ENCODE measurements at places on chromosomes 7 and 10.

DNA sequence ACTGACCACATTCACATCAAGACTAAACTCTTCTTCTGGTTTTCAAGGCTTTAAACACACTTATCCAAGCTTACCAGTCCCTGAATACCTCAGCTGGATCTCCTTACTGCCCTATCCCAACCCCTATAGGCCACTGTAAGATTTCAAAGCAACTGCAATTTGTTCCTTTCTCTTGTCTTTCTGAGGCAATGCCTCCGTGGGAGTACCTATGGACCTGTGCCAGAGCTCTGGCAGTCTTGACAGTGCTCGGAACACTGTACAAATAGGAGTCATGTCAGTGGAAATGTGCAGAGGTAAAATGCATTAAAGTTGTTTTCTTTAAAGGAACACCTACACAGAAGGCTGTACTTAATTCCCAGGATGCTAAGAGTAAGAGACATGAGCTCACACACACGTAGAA lies 124.7 kb downstream of the CNOT4 start:
- no peak for DNase-seq

DNA sequence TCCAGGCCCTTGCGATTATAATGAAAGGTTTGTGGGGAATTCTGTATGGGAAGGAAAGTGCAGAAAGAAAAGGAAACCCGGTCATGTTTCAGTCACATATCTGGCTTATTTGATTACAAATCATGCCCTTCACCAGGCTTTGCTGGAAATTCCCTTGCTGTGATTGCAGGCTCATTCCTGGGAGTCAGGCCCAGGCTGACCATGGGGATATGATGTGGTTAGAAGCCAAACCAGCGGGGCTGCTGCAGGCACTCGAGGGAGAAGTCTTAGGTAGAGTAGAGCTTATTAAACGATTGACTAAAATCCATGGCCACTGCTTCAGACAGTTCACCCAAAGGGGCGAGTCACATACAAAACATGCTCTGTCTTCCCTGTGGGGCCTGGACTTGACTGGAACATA lies 16.2 kb downstream of the PKD1L1 start:
- no peak for DNase-seq

DNA sequence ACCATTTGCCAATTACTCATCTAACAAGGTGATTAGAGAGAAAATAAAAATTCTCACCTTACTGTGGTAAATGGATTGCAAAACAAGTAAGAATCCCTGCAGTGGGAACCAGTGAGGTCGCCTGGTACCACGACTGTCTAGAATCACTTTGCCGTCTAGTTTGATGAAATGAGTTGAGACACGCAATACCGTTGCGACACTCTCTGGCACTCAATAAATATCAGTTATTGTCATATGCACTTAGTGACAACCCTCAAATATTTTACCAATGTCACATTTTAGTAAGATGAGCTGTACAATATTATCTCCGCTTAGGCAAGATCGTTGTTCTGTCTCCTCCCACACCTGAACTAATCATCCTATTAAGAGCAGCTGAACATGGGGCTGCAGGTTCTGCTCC lies 114.4 kb upstream of the ADARB2 start:
- DNase-seq: no peak

GRCh38 chr7:64889686-64890162 lies 13.3 kb upstream of the ZNF273 start:
- no peak for DNase-seq

DNA sequence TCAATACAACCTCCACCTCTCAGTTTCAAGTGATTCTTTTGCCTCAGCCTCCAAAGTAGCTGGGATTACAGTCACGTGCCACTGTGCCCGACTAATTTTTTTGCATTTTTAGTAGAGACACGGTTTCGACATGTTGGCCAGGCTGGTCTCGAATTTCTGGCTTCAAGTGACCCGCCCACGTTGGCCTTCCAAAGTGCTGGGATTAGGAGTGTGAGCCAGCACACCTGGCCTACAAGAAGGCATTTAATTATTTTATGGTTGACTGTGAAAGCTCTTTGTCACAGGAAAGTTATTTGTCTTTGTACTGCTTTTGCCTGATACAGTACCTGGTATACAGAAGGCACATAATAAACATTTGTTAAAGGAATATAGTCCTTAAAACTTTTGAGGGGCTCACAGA lies 12.9 kb downstream of the MYOZ1 start:
- no peak for DNase-seq

DNA sequence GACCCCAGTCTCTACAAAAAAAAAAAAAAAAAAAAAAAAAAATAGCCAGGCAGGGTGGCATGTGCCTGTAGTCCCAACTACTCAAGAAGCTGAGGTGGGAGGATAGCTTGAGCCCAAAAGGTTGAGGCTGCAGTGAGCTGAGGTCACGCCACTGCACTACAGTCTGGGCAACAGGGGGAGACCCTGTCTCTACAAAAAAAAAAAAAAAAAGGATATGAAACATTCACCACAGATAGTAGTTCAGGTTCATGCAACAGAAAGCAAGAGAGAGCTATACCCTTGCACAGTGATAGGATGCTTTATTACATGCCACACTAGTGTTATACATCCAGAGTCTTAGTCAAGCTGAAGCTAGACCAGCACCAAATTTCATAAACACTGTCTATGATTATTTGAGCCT lies 148.4 kb upstream of the KAT6B start:
- no peak for DNase-seq

GRCh38 chr7:51034521-51035264 lies 252.0 kb upstream of the GRB10 start:
- no peak for DNase-seq

GRCh38 chr10:73768881-73769280 lies 13.0 kb upstream of the CHCHD1 start:
- DNase-seq: no peak

DNA sequence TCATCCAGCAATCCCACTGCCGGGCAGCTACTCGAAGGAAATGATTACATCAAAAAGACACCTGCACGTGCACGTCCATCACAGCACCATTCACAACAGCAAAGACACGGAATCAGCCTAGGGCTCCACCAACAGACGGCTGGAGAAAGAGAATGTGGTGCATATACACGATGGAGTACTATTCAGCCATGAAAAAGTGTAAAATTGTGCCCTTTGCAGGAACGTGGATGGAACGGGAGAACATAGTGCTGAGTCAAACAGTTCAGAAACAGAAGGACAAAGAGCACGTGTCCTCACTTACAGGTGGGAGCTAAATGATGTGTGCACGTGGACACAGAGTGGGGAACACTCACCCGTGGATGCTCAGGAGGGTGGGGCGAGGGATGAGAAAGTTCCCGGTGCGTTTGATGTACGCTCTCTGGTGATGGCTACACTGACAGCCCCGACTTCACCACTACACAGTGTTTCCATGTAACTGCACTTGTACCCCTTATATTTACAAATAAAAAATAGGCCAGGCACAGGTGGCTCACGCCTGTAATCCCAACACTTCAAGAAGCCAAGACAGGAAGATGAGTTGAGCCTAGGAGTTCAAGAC lies 92.0 kb downstream of the PDGFA start:
- no peak for DNase-seq

DNA sequence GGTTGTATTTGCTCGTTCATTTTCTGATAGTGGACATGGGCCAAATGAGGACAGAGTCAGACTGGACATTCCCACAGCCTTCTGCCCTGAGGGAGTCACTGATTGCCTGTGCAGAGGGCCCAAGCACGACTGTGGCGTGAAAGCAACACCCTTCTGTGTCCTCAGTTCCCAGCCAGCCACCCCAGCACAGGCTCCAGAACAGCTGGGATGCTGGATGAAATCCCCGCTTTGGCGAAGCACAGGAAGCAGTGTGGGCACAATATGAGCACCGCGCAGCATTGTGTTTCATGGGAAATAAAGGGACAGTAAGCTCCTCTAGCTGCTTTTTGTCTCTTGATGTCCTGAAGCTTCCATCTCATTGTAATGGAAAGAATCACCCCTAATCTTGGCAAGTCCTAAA lies 20.5 kb downstream of the TRIL start:
- no peak for DNase-seq

DNA sequence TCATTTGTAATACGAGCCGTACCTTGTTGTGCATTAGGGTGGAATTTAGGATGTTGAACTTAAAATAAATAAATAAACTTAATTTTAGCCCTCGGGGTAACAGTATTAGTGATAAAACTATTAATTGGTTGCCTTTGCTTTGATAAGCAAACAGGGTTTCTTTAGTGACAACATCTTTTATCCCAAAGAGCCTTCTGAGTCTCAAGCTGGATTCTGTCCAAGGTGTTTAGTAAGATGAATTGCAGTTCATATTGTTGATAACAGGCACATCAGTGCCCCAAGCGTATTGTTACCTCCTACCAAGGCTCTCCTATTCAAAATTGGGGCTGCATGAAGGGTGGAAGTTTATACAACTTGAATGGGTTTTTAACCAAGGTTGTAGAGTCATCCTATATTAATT lies 144.4 kb upstream of the CELF2 start:
- no peak for DNase-seq

GRCh38 chr10:58107506-58107905 lies 160.2 kb downstream of the IPMK start:
- peak; percentile 68 for DNase-seq
